ENCODE measurements at places on chromosomes 13 and 19. TPM values are rescaled to one million over a fixed set of nuclear protein-coding genes. Genes with fewer than 3 reads are reported as not detected.

The PRSS57 gene
- polyA plus RNA-seq, result not detected

The MISP3 gene
- 0.41 TPM for polyA plus RNA-seq

The MBD3L3 gene
- polyA plus RNA-seq, result not detected

The DLL3 gene
- polyA plus RNA-seq, result 0.08 TPM

The MEF2B gene
- 0.35 TPM for polyA plus RNA-seq

The AMH gene
- polyA plus RNA-seq, result 0.03 TPM

The TDRD12 gene
- polyA plus RNA-seq, result not detected

The ATCAY gene
- 0.01 TPM for polyA plus RNA-seq

The PTPRS gene
- polyA plus RNA-seq, result 35.5 TPM

The ATP4B gene
- polyA plus RNA-seq, result not detected

The ATXN8OS gene
- polyA plus RNA-seq, result not detected

The ANGPTL8 gene
- not detected for polyA plus RNA-seq

The FPR1 gene
- polyA plus RNA-seq, result 0.14 TPM

The DNAAF3 gene
- polyA plus RNA-seq, result 0.18 TPM

The LYPD3 gene
- polyA plus RNA-seq, result 1.4 TPM

The CGB8 gene
- polyA plus RNA-seq, result not detected

The ZNF441 gene
- 5.4 TPM for polyA plus RNA-seq

The DAND5 gene
- 0.03 TPM for polyA plus RNA-seq

The CAPN12 gene
- 0.20 TPM for polyA plus RNA-seq

The SBK2 gene
- not detected for polyA plus RNA-seq

The CFAP97D2 gene
- polyA plus RNA-seq, result not detected

The KLK10 gene
- 0.03 TPM for polyA plus RNA-seq

The ZNF763 gene
- 1.6 TPM for polyA plus RNA-seq

The CYP4F8 gene
- not detected for polyA plus RNA-seq

The JAK3 gene
- polyA plus RNA-seq, result 1.1 TPM

The PSG1 gene
- polyA plus RNA-seq, result 23.3 TPM

The CEACAM5 gene
- not detected for polyA plus RNA-seq

The CD70 gene
- not detected for polyA plus RNA-seq

The ZIC5 gene
- not detected for polyA plus RNA-seq

Data from fibroblast of lung (primary cell).